Neural crest cell (in vitro differentiated cells): ENCODE measurements at places on chromosomes 16 and 17.

DNA sequence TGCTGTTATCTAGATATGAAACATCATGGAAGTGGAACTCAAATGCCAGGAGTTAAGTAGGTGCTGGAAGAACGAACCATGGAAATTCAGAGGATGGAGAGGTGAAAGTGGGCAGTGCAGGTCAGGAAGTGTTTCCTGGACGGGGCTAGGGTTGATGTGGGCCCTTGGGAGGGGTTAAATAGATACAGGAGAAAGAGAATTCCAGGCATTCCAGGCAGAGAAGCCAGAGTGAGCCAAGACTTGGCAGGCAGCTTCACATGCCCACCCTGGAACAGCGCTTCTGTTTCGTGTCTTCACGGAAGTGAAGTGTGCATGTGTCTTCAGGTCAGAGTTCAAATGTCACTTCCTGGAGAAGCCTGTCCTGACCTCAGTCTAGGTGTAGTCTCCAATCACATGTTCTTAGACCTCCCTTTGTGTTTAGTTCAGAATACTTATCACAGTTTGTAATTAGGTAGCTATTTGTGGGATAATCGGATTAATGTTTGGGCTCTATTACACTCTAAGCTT lies 41.3 kb downstream of the GP2 start:
- DNase-seq: no peak

GRCh38 chr16:30004811-30005242 lies 6.0 kb downstream of the DOC2A start:
- no peak for DNase-seq

- no peak for DNase-seq
Observed at GRCh38 chr16:79312502-79312901, 288.0 kb downstream of the MAF start.

GRCh38 chr17:6514371-6514770 lies 42.0 kb downstream of the PITPNM3 start:
- DNase-seq: no peak

DNA sequence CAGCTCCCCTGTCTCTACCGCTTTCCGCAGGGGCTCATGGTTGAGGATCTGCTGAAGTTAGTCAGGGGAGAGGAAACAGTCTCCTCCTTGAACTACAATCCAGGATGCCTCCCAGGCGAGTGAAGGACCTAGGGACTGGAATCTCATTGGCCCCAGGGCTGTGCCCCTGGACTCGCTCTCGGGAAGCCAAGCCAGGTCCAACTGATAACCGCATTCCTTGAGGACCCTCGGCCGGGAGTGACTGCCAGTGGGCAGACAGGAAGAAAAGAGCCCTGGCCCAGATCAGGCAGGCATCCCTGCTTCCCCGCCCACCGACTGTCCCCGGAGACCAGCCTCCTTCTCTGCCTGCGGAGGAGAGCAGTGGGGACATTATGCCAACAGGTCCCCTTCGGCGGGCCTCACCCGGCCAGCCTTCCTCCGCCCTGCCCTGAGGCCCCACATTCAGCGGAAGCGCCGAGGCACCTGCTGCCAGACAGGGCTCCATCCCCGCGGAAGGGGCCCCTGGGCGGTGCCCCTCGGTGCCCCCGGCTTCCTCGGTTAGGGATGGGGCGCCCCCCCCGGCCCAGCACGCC lies 776 bp downstream of the LRRC75A start:
- no peak for DNase-seq

DNA sequence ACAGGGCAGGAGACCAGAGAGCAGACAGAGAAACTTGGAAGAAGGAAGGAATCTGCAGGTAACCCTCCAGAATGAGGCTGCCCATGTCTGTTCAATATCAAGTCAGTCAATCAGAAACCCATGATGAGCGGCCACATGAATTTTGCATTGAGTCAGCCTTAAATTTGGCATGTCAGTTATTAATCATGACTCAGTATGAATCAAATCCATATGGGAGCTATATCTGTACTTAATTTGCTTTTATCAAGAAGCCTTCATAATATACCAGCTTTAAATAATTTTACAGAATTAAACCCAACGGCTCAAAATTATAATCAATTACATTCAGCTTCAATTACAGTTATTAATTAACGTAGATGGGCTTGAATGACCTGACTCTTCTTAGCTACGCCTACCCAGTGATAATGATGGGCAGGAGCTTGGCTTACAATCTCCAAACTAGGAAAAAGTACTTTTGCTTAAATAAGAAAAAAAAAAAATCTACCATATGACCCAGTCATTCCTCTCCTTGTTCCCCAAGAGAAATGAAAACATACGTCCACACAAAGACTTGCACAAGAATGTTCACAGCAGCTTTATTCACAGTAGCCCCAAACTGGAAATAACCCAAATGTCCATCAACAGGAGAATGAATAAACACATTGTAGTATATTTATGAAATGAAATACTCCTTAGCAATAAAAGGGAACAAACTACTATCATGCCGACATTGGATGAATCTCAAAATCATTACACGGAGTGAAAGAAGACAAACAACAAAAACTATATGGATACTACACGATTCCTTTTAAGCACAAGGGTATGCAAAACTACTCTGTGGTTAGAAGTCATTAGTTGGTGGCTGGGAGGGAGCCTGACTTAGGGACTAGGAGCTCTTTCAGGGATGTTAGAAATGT lies 48.6 kb downstream of the SLC39A11 start:
- no peak for DNase-seq

GRCh38 chr17:72972263-72972951 lies 120.1 kb downstream of the SLC39A11 start:
- no peak for DNase-seq

GRCh38 chr16:84768808-84769197 lies 51.0 kb upstream of the CRISPLD2 start:
- DNase-seq: no peak

DNA sequence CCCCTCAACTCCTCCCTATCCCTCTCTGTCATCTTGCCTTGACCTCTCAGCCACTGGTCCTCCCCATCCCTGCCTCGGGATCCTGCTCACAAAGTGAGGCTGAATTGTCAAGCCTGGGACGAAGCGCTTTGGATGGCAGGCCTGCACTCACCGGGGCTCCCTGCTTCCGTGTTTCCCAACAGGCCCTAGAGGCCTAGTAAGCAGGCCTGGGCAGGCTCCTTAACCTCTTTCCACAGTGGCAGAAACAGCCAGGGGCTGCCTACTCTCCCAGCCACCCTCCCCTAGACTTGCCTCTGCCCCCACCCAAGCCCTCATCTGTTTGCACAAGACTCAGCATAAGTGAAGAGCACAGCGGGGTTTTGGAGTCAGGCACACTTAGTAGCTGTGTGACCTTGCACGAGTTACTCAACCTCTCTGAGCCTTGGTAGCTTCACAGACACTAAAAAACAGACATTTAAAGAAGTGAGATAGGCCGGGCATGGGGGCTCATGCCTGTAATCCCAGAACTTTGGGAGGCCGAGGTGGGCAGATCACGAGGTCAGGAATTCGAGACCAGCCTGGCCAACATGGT lies 5.0 kb upstream of the FADS6 start:
- no peak for DNase-seq

DNA sequence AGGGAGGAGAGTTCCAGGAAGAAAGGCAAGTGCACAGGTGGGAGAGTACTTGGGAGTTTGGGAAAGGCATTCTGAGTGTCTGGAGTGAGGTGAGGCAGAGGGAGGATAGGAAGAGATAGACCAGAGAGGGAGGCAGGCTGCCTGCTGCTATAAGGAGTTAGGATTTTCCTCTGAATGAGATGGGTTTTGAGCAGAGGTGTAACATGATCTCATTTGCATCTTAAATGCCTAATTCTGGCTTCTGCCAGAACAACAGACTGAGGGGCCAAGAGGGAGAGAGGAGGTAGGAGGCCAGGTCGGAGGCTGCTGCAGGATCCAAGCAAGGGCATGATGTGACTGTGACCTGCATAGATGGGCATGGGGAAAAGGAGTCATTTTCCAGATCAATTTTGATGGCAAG lies 31.5 kb upstream of the IRX6 start:
- DNase-seq: no peak

GRCh38 chr17:50204431-50204830 lies 3.0 kb upstream of the COL1A1 start:
- DNase-seq: no peak

DNA sequence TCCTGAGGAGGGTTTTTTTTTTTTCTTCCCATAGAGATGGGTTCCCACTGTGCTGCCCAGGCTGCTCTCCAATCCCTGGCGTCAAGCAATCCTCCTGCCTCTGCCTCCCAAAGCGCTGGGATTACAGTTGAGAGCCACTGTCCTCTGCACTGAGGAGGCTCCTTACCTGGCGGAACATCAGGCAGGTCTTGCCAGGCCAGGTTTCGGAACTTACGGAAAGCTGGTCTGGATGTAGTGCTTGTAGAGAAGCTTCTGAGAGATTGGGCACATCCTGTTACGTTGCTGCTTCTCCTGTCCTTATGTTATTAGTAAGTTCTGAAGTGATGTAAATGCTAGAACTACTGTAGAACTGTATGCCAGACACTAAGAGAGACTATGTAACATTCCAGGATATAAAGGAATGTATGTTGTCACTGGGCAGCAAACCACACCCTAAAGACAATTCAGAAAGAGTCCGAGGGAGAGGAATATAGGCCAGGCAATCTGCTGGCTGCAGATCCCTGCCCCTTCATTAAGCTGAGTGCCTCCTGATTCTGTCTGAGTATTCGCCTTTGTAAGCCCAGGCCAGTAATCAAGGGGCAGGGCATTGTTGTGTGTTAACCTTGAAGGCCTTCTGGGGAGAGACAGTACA lies 21.1 kb downstream of the ETV4 start:
- DNase-seq: no peak

DNA sequence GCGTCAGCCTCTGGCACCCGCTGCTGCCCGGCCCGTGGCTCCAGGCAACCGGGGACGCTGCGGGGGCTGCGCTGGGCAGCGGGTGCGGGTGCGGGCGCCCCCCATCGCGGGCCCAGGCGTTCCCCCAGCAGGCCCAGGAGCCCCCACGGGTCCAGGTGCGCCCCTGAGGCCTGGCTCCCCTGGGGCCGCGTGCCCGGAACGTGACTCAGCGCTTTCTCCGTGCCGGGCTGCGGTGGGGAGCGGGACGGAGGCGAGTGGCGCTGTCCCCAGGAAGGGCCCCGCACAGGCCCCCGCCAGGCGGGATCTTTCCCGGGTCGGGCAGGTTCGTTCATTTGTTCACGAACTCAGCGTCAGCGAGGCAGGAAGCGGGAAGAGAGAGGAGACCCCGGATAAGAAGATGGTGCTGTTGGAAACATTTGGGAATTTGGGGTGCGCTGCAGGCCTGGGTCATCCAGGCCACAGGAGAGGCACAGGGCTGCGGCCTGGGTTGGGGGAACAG lies 18.4 kb upstream of the EXOC7 start:
- DNase-seq: no peak

GRCh38 chr17:38602453-38602852 lies 3.3 kb downstream of the SRCIN1 start:
- DNase-seq: no peak

DNA sequence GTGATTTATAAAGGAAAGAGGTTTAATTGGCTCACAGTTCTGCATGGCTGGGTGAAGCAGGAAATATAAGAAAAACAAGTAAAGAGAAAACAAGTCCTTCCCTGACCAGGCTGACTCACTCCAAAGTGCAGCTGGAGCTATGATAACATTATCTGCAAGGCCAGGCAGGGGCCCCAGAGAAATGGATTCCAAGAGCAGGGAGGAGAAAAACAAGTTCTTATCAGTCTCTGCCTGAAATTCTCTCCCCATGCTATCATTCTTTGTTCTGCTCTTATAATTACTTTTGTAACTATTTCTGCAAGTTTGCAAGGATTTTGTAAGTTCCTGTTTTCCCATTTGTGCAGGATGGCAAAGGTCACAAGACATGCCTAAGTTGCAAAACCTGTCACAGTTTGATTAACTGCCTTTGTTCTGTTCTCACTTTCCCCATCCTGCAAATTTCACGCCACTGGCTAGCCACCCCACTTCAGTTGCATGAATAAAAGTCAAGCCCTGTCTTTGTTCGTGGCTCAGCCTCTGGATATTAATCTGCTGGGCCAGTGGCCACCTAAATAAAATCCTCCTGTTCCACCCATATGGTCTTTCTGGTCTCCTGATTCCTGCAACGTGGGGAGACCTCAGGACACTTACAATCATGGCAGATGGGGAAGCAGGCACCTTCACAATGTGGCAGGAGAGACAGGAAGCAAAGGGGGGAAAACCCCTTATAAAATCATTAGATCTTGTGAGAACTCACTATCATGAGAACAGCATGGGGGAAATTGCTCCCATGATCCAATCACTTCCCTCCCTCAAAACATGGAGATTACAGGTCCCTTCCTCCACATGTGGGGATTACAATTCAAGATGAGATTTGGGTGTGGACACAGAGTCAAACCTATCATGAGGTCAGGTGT lies 13.1 kb downstream of the ABCA9 start:
- no peak for DNase-seq

GRCh38 chr17:57640079-57640478 lies 105.0 kb downstream of the CCDC182 start:
- DNase-seq: no peak

DNA sequence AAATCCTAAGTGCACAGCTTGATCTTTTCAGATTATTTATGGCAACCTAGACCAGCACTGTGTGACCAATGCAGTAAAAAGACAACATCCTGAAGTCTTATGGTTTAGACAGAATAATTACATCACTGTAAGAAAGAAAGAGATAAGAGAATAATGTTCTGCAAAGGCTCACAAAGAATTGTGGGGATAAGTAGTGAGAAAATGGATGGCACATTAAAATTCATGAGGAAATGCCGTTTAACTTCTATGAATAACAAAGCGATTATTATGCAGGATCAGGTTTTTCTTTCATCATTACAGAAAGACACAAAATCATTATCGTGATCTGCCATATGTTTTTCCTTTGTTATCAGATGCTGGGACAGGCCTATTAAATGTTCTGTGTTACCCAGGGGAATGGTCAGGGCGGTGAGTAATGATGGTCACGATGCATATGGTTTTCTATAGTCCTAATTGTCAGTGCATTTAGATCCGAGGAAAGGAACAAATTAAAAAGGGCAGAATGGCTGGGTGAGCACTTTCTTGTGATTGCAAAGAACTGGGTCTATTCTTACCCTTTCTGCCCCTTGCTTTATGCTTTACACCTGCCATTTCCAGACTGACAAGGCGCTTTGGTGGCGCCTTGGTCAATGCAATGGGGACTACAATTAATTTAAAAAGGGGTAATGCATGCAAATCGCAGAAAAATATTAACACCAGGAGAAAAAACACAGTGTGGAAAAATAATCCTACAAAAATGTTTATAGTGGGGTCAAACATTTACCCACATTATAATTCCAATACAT lies 18.1 kb upstream of the DHX40 start:
- no peak for DNase-seq
